CD4-positive, alpha-beta T cell treated with Interleukin-15 for 1 hour (primary cell): ENCODE measurements at places on chromosomes 4 and X.
A peak's percentile ranks its signal among the peaks of the same experiment; 100 is the strongest.

GRCh38 chrX:48897157-48897624 is 377 bp downstream of the TIMM17B start:
- DNase-seq: peak; percentile 78

DNA sequence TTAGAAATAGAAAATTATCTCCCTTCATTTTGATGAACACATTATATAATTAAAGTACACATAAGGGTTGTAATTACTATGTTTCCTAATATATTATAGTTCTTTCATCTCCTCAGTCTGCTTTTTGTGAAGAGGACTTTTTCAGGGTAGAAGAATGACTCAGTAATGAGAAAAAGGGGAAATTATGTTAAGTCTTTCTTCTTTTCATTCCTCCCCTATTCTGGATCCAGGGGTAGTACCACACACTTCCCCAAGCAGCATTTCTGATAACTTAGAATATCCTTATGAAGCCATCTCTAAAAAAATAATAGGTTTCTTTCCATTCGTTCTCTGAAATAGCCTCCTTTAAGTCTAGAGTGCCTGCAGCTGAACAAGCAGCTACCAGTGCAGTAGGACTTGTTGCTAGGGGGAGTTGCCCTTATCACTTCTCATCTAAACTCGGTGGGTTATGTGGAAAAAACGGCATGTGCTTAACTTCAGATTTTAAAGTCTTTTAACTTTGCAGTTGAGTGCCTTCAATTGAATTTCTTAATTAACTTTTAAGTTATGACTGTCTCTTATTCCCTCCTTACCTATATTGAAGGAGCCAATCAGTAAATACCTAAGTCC is 184.8 kb downstream of the ARHGAP24 start:
- DNase-seq: no peak

- no peak for DNase-seq
These were observed 301.9 kb upstream of the HS3ST1 start for GRCh38 chr4:11730545-11730944.

- DNase-seq: no peak
These were observed 163.1 kb downstream of the CPE start for GRCh38 chr4:165541851-165542459.

DNA sequence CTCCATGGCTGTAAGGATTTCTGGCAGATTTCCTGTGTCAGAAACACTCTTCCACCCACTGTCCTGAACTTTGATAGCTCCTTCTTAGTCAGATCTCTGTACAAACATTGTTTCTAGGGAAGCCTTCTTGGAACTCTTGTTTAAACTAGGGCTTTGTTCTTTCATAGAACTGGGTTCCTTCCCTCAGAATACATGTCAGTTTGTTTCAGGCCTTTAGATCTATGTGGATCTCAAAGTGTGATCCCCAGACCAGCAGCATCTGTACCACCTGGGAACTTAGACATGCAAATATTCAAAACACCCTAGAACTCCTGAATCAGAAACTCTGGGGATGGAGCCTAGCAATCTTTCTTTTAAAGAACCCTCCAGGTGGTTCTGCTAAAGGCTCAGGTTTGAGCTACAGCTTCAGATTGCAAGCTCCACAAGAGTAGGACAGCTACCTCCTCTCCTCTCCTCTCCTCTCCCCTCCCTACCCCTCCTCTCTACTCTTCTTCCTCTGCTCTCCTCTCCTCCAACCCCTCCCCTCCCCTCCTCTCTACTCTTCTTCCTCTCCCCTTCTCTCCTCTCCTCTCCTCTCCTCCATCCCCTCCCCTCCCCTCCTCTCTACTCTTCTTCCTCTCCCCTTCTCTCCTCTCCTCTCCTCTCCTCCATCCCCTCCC is 12.7 kb downstream of the RASSF6 start:
- DNase-seq: no peak

- no peak for DNase-seq
These were observed 37.3 kb upstream of the CCNI start for GRCh38 chr4:77113069-77113468.

GRCh38 chr4:139493176-139493575 is 39.3 kb downstream of the RAB33B start:
- DNase-seq: no peak

GRCh38 chr4:182975806-182976205 is 58.6 kb upstream of the DCTD start:
- no peak for DNase-seq
